Epithelial cell of proximal tubule (primary cell): ENCODE measurements at places on chromosomes 11 and 22. TPM values are rescaled to one million over a fixed set of nuclear protein-coding genes. Genes with fewer than 3 reads are reported as not detected.

DNA sequence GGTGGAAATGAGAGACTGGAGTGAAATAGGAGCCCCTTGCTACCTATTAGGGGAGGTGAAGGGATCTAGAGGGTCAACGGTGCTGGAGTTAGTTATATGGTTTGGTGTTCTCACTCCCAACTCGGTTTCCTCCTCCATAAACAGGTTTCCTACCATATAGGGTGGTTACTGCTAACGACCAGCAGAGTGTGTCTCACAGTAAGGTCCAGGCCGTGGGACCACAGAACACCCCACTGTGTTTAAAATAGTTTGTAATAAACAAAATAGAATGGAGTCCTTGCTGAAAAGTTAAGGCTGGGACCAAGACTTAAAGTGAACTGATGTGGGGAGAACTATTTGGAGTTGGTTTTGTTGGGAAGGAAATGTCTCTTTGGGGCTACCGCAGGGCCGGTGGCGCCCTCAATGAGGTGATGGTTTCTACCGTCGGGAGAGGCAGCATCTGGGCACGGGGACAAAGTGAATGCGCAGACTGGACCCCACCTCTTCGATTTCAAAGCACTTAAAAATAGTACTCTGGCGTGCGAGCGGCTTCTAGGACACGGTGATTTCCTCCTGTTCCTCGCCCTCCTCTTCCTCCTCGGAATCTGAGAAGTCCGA, 4.5 kb downstream of the DBX1 start:
- no peak for DNase-seq

MUC2 gene
- total RNA-seq: not detected in 2 replicates

DRAP1 gene
- total RNA-seq: 225 TPM in 2 replicates

GRCh38 chr11:10125522-10126133, 168.4 kb downstream of the SBF2 start:
- DNase-seq: no peak

DNA sequence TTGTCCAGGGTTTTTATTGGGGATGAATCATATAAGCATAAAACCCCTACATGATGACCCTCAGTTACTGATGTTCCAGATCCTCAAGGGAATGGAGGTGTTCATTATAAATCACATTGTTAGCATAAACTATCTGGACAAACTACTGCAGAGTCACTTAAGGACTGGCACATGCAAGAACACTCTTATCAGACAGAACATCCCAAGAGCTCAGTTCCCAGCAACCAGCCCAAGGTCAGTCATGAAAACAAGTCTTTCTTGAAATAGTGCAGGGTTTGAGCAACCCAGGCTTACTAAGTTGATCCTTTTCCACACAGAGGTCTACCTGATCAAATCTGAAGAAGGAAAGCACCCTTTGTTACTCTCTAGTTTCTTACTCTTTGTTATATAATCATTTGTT, 13.5 kb upstream of the PTS start:
- no peak for DNase-seq

- peak; percentile 83 for DNase-seq
Measured at GRCh38 chr22:42959576-42960509, 55.1 kb downstream of the PACSIN2 start.

GDPD4 gene
- not detected in 2 replicates for total RNA-seq
